ENCODE measurements at places on chromosomes 1 and 21.

GRCh38 chr1:6245086-6245868 lies 1.3 kb downstream of the HES3 start:
- peak; percentile 93 for DNase-seq

DNA sequence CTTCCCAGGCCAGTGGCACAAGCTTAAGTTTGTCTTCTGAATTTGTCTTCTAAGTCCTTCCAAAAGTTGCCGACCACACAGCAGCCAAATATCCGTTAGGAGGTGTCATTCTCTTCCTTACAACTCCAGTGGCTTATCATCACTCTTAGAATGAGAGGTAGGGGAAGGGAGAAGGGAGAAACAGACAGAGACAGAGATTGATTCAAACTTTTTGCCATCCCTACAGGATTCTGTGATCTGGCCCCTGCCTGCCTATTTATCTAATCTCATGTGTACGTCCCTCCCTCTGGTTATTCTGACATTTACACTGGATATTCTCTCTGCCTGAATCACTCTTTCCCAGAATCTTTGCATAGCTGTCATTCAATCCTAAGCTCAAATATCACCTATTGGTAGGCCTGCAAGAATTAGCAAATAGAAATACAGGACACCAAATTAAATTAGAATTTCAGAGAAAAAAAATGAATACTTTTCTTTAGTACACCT lies 488 bp upstream of the GNL2 start:
- DNase-seq: no peak

DNA sequence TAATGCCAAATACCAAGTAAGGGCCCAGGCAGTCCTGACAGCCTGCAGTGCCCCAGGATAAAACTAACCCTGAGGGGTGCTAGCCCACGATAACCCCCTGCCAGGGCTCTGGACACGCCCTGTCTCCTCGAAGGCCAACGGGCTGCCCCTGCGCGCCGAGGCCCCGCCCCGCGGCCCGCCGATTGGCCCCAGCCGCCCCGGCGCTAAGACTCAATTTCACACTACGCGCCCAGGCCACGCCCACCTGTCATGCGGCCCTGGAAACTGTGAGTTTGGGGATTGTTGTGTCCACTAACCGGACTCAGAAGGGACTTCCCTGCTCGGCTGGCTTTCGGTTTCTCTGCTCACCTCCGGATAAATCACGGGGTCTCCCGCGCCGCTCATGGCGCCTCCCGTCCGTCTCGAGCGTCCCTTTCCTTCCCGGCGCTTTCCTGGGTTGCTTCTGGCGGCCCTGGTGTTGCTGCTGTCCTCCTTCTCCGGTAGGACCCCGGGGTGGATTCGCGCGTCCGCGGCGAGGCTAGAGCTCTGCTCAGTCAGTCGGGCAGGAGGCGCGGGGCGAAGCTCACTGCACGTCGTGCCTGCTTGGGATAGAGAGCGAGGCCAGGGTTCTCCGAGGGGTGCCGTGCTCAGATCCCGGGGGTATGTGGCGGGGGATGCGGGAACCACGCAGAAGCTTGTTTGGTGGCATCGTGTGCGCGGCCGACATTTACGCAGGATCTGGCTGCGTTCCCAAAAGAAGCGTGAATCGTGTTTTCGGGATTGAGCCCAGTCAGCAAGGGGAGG lies at the start of gene CR1L:
Gene CR1L, plus strand, starts transcription at position 282 of the 783 bp plus-strand sequence. Its CDS starts 101 bp downstream, at position 383.
- peak; percentile 93 for DNase-seq

GRCh38 chr1:175040324-175040879 lies 17.2 kb upstream of the MRPS14 start:
- DNase-seq: no peak

DNA sequence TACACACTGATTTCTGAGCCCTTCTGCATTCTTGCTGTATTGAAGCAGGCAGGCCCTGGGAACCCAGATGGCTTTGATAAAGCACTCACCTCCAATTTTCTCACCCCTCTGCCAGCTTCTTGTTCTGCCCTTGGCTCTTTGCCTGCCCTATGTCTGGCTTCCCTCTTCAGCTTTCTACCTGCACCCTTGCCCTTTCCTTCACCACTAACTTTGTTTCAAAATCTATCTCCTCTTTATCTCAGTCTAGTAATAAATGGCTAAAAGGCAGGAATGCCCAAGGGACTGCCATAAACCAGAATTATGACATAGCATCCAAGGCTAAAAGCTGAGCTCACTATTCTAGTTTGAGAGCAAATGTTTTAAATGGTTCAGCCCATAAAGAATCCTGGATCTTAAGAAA lies 178.7 kb downstream of the TNR start:
- no peak for DNase-seq

DNA sequence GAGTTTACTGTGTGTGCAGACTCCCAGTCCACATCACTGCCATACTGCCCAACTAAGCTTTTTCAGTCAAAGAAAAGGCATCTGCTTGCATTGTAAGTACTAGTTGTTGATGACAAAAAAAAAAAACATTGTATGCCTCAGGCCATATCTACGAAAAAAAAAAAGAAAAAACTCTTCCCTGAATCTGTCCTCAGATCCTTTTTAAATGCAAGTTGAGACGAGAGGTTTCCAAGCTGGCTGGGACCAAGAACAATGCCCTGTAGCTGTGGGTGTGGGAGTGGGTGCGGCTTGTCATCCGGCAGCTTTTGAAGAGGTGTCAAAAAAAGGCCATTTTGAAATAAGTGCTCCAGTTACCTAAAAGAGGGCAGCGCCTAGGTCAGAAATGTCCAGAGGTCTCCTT lies 29.2 kb upstream of the HHAT start:
- no peak for DNase-seq

GRCh38 chr1:150429805-150430204 lies 57.4 kb upstream of the TARS2 start:
- no peak for DNase-seq

DNA sequence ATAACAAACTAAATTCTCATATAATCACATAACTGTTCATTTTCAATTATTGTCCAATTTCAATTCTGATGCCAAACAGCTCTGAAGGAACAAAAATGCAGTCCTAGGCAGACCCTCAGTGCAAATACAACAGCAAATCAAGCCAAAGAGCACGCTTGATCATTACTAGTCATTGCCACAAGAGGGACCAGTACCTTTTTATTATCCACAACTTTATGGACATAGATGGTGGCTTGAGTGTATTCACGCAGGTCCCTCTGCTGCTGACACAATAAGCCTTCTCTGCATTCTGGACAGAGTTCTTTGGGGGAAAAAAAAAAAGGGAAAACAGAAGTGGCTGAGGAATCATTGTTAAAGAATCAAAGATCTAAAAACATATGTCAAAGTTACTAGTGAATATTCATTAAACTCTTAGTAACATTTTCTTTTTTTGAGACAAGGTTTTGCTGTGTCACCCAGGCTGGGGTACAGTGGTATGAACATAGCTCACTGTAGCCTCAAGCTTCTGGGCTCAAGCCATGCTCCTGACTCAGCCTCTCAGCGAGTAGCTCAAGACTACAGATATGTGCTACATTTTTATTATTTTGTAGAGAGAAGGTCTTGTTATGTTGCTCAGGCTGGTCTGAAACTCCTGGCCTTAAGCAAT lies 34.3 kb upstream of the RAP1GAP start:
- peak; percentile 18 for DNase-seq

GRCh38 chr1:8584316-8584715 lies 233.1 kb downstream of the RERE start:
- DNase-seq: no peak

GRCh38 chr1:9605946-9606455 lies 17.3 kb downstream of the TMEM201 start:
- DNase-seq: no peak

DNA sequence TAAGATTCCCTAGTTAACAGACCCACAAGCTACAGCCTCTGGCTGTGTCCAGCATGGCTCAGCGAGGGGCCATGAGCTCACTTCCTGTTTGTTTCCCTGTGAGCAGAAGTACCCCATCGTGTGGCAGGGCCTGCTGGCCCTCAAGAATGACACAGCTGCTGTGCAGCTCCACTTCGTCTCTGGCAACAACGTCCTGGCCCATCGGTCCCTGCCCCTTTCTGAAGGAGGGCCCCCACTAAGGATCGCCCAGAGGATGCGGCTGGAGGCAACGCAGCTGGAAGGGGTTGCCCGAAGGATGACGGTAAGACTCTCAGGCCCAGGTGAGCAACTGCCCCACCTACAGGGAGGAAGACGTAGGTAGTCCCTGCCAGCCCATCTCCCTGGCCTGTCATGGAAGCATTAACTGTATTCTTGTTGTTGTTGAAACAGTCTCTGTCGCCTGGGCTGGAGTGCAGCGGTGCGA lies 38.2 kb downstream of the ZBTB17 start:
- no peak for DNase-seq

GRCh38 chr1:20584890-20585289 lies 4.0 kb upstream of the CDA start:
- no peak for DNase-seq

GRCh38 chr1:160777486-160778089 lies 18.4 kb upstream of the LY9 start:
- DNase-seq: peak; percentile 20

- DNase-seq: no peak
These were observed 47.5 kb downstream of the OLFML3 start for GRCh38 chr1:114026797-114027196.

DNA sequence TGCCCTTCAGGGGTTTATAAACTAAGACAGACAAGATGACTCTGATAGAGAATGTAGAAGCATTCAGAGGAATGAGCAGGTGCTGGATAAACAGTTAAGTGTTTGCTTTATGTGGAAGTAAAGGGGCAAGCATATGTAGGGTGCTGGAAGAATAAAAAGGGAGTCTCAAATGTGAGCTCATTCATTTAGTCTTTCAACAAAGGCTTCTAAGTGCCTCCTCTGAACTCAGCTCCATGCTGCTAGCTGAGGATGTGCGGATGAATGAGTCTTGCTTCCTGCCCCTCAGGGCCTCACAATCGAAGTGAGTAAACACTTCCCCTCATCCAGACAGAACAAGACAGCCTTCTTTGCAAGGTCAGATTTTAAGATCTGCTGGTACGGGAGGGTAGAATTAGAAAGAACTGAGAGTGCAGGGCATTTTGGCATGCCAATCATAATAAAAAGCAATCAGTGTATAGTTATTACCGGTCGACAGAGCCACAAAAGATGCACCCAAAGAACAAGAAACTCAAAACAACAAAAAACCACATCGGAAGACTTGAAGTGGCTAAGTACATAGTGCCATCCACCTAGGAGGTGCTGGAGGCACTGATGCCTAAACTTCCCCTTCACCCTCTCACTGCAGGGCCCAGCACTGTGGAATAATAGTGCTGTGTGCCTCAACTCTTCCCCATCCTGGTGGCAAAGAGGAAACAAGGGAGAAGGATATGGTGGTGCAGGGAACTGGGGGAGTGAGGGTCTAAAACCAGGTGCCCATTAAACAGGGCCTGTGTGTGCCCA lies 69.8 kb downstream of the TNR start:
- DNase-seq: peak; percentile 76

DNA sequence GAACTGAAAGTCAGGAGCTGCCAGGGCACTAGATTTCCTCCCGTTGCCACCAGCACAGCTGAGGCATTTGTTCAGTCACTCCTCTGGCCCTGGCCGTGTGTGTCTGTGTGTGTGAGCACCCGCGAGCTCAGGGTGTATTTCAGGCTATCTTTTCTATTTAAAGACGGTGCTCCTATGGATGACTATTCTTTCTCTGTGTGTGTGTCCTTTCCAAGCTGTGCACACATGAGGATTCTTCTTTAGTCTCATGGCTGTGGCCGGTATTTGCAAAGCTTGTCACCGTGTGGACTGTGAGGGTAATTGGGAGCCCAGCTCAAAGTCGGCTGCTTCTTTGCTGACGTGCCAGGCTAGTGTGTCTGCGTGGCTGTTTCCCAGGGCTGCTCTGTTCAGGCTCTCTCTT lies 3.0 kb upstream of the KCND3 start:
- no peak for DNase-seq

DNA sequence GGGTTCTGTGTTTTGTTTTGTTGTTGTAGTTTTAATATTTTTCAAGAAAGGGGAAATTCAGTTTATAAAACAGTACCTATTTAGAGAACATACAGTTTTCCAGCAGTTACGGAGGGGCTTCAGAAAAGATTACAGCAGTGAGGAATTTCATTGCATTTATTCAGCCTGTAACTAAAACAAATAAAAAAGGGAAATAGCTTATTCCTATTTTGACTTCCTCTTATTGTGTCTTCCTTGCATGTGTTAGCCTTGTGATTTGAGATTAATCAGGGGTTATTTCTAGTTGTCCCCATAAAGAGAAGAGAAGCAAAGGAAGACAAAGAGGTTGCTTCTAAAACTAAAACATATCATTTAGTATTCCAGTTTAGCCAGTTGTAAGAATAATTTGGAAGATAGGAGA lies 35.0 kb downstream of the CTTNBP2NL start:
- no peak for DNase-seq

GRCh38 chr1:30407865-30408580 lies 315.4 kb downstream of the MATN1 start:
- DNase-seq: peak; percentile 0

- DNase-seq: no peak
These were observed 85.5 kb upstream of the BARHL2 start for GRCh38 chr1:90802622-90803021.

DNA sequence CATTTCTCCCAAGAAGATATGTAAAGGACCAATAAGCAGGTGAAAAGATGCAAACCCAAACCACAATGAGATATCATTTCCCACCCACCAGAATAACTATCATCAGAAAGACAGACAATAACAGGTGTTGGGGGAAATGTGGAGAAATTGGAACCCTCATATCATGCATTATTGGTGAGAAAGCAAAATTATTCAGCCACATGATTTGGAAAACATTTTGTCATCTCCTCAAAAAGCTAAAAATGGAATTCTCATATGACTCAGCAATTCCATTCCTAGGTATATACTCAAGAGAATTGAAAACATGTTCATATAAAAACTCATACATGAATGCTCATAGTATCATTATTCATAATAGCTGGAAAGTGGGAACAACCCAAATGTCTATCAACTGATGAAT lies 25.1 kb upstream of the RNF186 start:
- no peak for DNase-seq

DNA sequence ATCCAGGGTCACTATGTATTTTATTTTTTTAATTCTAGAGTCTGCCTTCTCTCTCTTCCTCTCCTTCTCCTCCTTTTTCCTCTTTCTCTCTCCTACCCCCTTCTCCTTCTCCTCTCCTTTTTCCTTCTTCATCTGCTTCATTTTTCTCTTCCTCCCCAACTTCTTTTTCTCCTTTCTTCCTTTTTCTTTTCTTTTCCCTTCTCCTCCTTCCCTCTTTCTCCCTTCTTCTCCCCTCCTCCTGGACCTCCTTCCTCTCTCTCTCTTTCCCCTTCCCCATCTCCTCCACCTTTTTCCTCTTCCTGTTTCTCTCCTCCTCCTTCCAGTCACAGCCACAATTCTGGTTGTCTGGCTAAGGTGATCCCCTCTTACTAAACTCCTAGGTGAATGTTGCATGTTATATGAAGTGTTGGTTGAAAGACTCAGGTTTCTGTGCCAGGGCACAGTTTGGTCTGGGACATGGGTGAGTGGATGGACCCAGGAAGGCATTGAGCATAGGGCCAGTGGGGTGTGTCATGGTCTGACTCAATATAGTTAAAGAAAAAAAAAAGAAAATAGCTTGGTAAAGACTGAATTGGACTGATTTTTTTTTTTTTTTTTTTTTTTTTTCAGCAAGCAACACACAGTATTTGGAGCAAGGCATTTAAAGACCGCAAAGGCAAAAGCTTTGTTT lies 266.9 kb downstream of the TGFB2 start:
- DNase-seq: no peak

- DNase-seq: no peak
These were observed 246.4 kb upstream of the NR5A2 start for GRCh38 chr1:199780948-199781670.

- no peak for DNase-seq
These were observed 27.2 kb upstream of the KIF21B start for GRCh38 chr1:201050515-201051277.

GRCh38 chr21:29347274-29347681 lies 48.6 kb downstream of the BACH1 start:
- no peak for DNase-seq

- no peak for DNase-seq
These were observed 15.5 kb upstream of the TFF3 start for GRCh38 chr21:42330380-42331371.

GRCh38 chr1:2554621-2555387 lies 1.4 kb upstream of the TNFRSF14 start:
- no peak for DNase-seq

Measured in retina (tissue), 1 donor.